ENCODE measurements at places on chromosomes 1 and 21. TPM values are rescaled to one million over a fixed set of nuclear protein-coding genes. Genes with fewer than 3 reads are reported as not detected.

JAK1 gene
- total RNA-seq: 166 TPM

ROR1 gene
- total RNA-seq: not detected

DNA sequence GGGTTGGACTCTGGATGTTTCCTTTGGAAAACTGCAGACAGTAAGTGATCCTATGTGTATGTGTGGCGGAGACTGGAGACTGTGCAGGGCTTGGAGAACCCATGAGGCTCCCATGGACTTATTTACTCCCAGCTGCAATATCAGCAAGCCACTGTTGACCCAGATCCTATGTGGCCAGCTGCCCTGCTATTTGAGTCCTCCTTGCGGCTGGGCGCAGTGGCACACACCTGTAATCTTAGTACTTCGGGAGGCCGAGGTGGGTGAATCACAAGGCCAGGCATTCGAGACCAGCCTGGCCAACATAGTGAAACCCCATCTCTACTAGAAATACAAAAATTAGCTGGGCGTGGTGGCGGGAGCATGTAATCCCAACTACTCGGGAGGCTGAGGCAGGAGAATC lies 83.5 kb downstream of the TLR5 start:
- DNase-seq: no peak

DNA sequence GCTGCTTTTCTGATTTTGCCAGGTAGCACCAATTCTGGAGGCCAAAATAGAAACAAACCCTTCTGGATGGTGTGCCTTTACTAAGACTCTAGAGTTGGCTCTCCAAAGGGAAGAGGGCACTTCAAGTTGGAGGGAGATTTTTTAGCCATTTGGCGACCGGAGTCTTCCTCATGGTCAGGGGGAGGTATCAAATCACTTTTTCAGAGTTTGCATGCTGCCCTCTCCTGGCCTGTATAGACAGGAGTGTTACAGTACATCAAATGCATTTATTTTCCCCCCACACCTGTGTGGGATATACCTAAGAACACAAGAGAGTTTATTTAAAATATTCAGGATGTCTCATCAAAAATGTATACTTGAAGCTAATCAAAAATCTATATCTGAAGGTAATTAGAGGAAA lies 3.2 kb downstream of the GREM2 start:
- DNase-seq: no peak

GRCh38 chr1:52348704-52349300 lies 17.2 kb downstream of the CC2D1B start:
- no peak for DNase-seq

GRCh38 chr1:33927721-33928120 lies 63.8 kb downstream of the HMGB4 start:
- no peak for DNase-seq
